Naive thymus-derived CD4-positive, alpha-beta T cell (primary cell): ENCODE measurements at places on chromosomes 16 and 17. TPM values are rescaled to one million over a fixed set of nuclear protein-coding genes. Genes with fewer than 3 reads are reported as not detected.
A peak's percentile ranks its signal among the peaks of the same experiment; 100 is the strongest.

- H3K36me3 ChIP-seq = no peaks in the 10 kb centered on the region
- DNase-seq = no peak
- H3K4me1 ChIP-seq = peaks cover 31% of the 10 kb centered on the region
These were observed 172.5 kb downstream of the AHSP start for GRCh38 chr16:31700200-31700529.

DNA sequence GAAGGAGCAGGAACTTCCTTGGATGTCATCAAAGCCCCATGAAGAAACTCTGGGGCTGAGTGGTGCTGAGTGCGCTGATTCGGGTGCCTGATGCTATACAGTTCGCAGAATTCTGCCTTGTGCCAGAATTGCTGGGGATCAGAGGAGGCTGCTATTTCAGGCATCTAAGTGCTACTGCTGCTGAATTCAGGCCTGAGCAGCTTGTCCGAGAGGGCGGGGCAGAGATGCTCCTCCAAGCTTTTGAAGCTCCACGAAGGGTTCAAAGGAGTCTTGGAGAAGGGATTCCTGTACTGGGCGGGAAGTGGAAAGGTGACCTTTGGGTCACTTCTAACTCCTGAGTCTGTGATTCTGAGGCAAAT, 227.8 kb downstream of the CCDC182 start:
- no peaks in the 10 kb centered on the region for H3K4me1 ChIP-seq
- no peak overlapping the region for H3K27ac ChIP-seq

- H3K36me3 ChIP-seq = no peaks in the 10 kb centered on the region
- no peak for DNase-seq
- no peak overlapping the region for H3K4me3 ChIP-seq
- H3K27ac ChIP-seq = no peak overlapping the region
These were observed 94.1 kb upstream of the XYLT1 start for GRCh38 chr16:17564856-17565255.

DNA sequence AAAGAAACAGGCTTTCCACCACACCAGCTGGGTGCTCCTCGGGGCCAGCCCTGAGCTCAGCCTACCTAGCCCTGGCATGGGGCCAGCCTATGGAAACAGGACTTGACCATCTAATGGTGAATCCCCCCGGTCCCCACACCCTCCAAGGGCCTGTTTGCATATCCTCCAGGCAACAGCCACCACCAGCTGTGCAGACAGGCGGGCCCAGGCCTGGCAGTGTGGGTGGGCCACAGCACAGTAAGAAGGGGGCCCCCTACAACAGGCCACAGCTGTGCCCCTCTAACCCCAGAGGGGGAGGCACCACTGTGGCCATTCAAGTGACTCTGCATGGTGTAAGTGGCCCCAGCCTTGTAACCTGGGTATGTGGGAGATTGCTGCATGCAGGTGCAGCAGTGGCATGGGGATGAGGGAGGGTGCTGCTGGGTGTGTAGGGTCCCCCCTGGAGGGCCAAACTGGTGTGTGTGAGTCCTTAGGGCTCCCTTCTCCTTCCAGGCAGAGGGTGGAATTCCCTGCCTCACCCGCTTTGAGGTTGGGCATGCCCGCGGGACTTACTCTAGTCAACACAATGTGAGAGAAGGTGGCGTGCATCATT, 148.2 kb downstream of the C16orf78 start:
- H3K27ac ChIP-seq = no peak overlapping the region
- no peak overlapping the region for H3K4me3 ChIP-seq
- no peak for DNase-seq
- no peaks in the 10 kb centered on the region for H3K4me1 ChIP-seq
- no peaks in the 10 kb centered on the region for H3K36me3 ChIP-seq

- H3K4me3 ChIP-seq = no peak overlapping the region
- peak; percentile 24 for DNase-seq
- peaks cover 3% of the 10 kb centered on the region for H3K4me1 ChIP-seq
- H3K36me3 ChIP-seq = no peaks in the 10 kb centered on the region
- H3K27me3 ChIP-seq = no peaks in the 10 kb centered on the region
These were observed 383.0 kb downstream of the MAF start for GRCh38 chr16:79217375-79218011.

GRCh38 chr17:17536702-17537101, 40.5 kb upstream of the RASD1 start:
- no peak for DNase-seq
- H3K36me3 ChIP-seq = no peaks in the 10 kb centered on the region
- no peak overlapping the region for H3K4me3 ChIP-seq
- no peaks in the 10 kb centered on the region for H3K27me3 ChIP-seq
- no peak overlapping the region for H3K27ac ChIP-seq
- H3K4me1 ChIP-seq = no peaks in the 10 kb centered on the region

Gene KRT17
- not detected for total RNA-seq
